ENCODE measurements at places on chromosomes 1 and 21.

- DNase-seq, result no peak
These were observed 5.6 kb upstream of the LRRC3 start for GRCh38 chr21:44449473-44450363.

DNA sequence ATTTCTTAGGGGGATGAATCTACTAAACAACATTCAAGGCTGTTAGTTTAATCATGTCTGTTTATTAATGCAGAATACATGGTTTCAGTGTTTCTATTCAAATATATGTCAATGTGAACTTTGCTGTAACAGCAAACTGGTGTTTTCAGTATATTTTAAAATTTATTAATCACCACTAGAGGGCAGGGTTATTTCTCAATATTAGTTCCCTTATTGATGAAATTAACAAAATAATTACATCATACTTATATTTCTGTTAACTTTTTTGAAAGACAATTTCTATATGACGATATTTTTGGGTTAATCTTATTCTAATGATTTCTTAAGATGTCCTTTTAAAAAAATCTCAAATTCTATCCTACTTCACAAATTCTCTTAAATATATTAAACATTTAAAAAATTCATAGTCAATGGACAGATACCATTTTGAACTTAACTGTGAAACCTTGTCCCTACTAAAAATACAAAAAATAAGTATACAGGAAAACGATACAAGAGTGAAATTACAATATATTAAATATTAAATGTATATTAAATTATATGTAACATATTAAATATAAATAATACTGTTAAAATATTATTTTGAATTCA is 1034.1 kb upstream of the PRMT6 start:
- no peak for DNase-seq

DNA sequence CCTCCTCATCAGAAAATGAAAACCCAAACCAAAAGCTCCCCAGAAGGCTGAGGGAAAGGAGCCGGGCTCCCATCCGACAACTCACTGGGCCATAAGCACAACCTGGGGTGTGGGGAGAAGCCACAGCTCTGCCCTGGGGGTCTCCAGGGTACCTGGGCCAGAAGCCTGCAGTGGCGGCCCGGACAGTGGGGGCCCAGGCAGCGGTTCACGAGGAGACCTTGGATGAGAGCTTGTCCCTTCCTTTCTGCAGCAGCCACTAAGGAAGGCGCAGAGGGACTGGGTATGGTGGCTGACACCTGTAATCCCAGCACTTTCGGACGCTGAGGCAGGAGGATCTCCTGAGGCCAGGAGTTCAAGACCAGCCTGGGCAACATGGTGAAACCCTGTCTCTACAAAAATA is 17.5 kb upstream of the TRAPPC10 start:
- DNase-seq, result no peak

- DNase-seq, result no peak
These were observed 7.6 kb upstream of the C1orf74 start for GRCh38 chr1:209791920-209792319.

GRCh38 chr1:47554901-47555300 is 117.1 kb downstream of the FOXD2 start:
- no peak for DNase-seq

DNA sequence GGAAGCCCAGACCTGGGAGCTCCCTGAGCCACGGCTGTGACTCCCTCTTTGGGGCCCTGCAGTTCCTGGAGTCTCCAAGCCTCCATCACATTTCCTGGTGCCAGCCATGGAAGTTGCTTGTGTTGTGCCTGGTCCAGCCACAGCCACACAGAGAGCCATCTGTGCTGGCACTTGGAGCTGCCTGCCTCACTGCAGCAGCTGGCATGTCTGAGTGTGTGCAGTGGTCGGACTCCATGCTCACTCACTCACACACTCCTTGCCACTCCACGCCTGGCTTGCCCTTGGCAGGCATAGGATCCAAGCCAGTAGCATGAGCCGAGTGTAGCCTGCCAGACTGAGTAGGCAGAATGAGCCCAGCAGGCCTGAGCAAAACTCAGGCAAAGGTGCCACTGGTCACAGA is 516.3 kb upstream of the BEND5 start:
- DNase-seq, result no peak

DNA sequence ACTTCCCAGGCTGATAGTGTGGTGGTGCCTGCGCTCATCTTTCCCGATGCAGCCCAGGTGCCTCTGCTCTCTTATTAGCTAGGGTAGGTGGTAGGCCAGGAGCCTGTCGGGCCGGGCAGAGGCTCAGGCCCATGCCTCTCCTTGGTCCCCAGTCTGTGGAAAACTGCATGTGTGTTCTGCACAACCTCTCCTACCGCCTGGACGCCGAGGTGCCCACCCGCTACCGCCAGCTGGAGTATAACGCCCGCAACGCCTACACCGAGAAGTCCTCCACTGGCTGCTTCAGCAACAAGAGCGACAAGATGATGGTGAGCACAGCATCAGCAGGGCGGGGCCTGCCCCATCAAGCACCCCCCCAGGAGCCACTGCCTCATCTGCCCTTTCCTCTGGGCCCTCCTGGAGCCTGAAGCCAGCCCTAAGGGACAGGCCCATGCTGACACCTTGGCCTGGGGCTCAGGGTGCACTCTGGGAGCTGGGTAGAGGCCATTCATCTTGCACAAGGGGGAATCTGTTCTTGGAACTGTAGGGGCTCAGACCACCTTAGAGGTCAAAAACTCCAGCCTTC is 38.6 kb downstream of the PKP1 start:
- no peak for DNase-seq

DNA sequence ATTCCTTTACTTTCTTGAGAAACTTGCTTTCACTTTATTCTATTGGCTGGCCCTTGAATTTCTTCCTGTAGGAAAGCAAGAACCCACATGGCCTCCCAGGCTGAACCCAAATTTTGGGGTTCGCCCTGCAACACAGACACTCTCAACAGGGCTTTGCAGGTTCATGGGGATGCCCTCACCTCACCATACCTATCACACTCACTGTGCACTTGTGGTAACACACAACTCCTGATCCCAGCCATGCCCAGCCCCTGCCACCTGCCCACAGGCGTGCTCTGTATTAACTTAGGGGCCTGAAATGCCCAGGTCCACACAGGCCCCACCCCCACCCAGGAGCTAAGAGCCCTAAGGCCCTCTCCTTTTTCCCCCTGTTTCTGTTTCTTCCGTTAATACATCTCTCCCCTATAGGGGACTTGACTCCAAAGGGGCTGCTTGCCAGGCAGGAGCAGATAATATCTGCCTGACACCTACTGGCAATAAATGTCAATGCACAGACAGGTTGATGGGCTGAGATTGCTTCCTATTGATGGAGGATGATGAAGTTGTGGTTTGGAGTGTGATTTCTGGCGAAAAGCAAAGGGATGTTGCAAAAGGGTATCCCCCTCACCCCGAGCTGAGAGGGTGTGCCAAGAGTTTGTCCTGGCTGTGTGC is 171.5 kb downstream of the AJAP1 start:
- DNase-seq, result no peak

- no peak for DNase-seq
These were observed 80.4 kb downstream of the KCND3 start for GRCh38 chr1:111909030-111909429.

- DNase-seq, result no peak
These were observed 58.1 kb downstream of the NME7 start for GRCh38 chr1:169309178-169310166.

GRCh38 chr1:228104526-228105269 is 1.6 kb upstream of the C1orf35 start:
- no peak for DNase-seq

- DNase-seq, result no peak
These were observed 11.4 kb downstream of the SLC45A3 start for GRCh38 chr1:205668951-205669340.

- peak; percentile 5 for DNase-seq
These were observed 382 bp downstream of the TRMT1L start for GRCh38 chr1:185156288-185156853.

Measured in stimulated activated CD8-positive, alpha-beta memory T cell treated with anti-CD3 and anti-CD28 coated beads, Interleukin-4, amount 100 ng/mL, for 1 hour (primary cell).